ENCODE measurements at places on chromosomes 5 and 9.

GRCh38 chr5:83711982-83712601 lies 8.6 kb downstream of the HAPLN1 start:
- DNase-seq: peak; percentile 32

DNA sequence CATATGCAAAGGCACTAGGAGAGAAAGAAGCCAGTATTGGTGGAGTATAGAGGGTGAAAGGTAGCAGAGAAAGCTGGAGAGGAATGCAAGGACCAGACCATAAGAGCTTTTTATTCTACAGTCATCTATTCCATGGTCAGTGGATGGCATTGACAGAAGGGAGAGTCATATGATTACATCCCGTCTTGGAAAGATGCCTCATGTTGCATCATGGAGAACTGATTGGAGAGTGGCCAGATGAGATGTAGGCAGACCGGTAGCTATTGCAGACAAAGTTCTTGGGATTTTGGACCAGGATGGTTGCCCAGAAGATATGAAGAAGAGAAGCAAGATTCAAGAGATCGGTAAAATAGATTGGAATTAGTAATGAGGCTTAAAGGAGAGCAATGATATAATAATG lies 260.7 kb downstream of the CHSY3 start:
- no peak for DNase-seq

DNA sequence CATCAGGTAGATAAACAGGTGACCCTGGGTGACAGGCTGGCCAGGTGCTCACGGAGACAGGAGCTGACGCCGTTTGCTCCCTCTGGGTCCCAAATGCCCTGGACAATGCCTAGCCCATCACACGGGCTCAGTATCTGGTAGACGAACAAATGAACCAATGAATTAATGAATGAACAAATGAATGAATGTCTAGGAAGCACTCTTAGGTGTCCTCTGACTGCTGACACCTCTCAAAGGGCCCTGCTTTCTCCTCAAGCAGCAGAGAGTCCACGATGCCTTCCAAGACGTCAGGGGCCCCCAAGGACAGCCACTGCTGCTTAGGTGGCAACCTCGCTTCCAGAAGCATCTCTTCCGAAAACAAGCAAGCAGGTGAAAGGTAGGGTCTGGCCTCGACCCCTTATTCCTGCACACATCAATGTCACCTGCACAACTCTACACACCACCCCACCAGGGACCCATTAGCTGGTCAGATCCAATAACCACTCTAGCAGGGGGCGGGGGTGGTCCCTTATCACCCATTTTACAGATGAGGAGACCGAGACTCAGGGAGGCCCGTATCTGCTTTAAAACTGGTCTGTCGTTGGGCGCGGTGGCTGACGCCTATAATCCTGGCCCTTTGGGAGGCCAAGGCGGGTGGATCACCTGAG lies 45.2 kb downstream of the VAV2 start:
- no peak for DNase-seq

- DNase-seq: no peak
Measured at GRCh38 chr9:137374131-137374845, 48.7 kb downstream of the EXD3 start.

- DNase-seq: no peak
Measured at GRCh38 chr9:104313396-104314110, 190.5 kb upstream of the OR13F1 start.

DNA sequence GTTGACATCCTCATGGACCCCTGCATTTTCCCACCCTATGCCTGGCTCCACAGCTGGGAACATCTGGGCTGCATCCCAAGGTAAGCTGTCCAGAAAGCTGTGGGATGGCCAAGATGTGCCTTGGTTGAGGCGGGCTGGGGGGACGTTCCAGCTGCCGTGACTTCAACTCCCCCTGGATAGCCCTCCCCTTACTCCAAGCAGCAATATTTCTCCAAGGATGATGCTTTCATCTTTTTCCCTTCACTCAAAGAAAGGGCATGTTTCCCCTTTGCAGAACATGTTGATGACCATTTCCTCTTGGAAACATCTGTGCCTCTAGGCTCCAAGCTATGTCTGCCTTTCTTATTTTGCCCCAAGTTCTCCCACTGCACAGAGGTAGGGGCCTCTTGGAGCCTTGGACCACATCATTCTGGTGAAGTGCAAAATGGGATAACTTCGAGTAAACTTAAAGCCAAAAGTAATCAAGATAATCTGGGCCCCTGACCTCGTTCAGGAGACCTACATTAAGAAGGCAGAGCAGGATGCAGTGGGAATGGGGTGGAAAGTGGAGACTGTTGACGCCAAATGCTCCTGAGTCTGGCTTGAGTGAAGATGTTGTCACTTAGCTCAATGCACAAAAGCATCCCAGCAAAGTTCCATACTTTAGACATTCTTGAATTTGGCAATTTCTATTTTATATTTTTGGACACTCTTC lies 175.2 kb downstream of the GAS1 start:
- no peak for DNase-seq

DNA sequence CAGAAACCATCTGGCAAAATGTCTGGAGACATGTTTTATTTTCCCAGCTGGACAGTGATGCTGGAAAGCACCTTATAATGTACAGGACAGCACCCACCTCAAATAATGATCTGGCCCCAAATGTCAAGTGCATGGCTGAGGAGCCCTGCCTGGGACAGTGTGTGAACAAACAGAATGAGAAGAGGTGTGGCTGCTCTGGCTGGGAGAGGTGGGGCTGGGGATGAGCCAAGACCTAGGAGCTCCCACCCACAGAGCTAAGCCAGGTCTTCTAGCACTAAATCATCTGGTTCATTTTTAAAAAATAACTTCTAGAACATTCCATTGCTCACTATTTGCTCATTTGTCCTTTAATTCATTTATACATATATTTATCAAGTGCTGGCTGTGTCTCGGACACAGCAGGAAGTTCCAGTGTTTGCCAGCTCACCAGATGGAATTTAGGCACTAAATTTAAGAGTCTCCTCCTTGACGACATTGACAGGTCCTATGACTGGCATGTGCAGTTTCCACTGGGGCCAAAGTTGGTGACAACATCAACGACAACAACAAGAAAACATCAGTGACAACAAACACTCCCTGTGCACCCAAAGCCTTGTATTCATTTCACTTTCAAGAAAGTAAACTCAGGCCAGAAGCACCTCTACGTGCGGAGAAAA lies 59.1 kb downstream of the GTF3C4 start:
- no peak for DNase-seq

- no peak for DNase-seq
Measured at GRCh38 chr9:115673599-115673998, 480.0 kb upstream of the PAPPA start.

DNA sequence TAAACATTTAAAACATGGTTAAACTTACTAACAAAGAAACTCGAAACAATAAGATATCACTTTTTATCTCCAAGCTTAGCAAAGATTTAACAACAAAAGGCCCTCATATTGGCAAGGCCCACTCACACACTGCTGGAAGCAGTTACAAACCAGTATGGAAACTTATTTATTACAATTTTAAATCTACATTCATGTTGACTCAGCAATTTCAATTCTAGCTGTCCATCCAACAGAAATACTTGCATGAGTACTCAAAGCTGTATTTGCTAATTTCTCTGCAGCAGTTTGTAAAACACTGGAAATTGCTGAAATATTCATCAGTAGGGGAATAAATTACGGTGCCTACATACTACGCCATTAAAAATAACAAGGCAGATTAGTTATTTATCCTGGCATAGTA lies 2.8 kb upstream of the DNAJA1 start:
- DNase-seq: no peak

GRCh38 chr5:139725073-139725830 lies 70.4 kb upstream of the PSD2 start:
- DNase-seq: peak; percentile 69

DNA sequence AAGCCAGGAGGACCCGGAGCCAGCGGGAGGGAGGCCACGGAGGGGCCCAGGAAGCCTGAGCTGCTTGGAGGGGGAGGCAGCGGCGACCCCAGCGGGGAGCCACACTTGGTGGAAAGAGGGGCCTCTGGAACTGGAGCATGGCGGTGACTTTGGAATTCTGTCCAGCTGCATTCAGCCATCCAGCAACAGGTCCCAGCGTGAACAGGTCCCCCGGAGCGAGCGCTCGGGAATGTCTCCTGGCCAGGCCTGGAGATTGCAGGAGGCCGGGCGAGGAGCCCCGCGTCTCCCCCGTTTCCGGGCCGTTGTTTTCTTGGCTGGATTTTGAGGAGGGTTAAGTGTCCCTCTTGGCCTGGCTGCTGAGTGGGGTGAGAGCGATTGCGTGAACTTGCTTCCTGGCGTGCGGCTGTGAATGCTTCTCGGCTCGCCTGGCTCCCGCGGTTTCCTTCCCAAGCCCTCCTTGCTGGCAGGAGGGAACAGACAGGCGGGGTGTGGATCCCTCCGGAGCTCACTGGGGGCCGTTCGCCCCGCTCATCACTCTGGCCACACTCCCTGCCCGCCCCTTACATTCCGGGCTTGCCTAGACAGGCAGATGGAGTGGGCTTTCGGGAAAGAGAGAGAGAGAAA lies 125.3 kb upstream of the IRX4 start:
- no peak for DNase-seq

- DNase-seq: no peak
Measured at GRCh38 chr5:163506726-163507125, 1.3 kb downstream of the MAT2B start.

- DNase-seq: no peak
Measured at GRCh38 chr5:168712280-168712924, 133.2 kb upstream of the PANK3 start.

DNA sequence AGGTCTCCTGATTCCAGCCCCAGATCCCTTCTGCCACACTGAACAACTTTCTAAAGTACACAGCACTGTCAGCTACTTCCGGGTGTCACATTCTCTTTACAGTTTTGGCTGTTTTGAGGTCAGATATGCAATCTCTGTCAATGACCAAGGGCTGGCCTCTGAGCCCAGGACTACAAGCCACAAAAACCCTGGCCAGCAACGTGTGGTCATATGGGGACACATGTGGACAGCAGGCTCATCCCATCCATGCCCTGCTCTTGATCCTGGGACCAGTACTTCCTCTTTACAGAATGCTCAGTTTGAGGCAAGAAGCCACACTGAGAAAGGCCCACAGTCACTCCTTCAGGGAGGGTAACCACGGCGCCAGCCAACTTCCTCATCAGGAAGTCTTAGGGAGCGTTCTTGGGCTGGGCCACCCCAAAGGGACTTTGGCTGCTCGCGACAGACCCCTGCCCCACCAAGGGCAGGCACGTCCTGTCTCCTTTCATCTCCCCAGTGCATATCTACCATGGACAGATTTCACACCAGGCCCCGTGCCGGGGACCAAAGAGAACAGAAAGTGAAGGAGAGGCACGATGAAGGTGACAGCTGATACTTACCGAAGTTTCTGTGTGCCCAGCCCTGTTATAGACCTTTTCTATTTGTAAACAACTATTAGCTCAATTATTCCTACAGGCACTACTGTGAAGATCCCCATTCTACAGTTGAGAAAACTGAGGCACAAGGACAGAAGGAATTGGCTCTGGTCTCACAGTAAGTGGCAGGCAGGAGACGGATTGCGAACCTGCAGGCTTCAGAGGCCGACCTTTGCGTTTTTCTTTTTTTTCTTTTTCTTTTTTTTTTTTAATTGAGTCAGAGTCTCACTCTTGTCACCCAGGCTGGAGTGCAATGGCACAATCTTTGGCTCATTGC lies 37.3 kb downstream of the STK10 start:
- DNase-seq: no peak

DNA sequence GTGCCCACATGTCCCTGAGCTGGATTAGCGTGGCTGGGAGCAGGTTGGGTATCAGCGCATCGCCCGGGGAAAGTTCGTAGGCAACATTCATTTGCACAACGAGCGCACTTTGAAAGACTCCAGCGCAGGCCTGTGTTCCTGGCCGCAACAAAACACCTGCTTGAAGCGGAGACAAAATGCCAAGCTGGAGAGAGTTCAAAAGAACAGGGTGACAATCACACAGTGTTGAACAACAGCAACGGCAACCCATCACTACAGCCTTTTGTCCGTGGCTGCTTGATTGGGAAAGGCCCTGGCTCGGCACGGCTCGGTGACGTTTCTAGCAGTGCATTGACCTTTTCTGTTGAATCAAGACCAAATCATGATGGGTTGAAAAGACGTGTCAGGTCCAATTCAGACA lies 336.3 kb downstream of the IRX1 start:
- no peak for DNase-seq

GRCh38 chr9:78004478-78005229 lies 27.0 kb downstream of the GNAQ start:
- DNase-seq: no peak

DNA sequence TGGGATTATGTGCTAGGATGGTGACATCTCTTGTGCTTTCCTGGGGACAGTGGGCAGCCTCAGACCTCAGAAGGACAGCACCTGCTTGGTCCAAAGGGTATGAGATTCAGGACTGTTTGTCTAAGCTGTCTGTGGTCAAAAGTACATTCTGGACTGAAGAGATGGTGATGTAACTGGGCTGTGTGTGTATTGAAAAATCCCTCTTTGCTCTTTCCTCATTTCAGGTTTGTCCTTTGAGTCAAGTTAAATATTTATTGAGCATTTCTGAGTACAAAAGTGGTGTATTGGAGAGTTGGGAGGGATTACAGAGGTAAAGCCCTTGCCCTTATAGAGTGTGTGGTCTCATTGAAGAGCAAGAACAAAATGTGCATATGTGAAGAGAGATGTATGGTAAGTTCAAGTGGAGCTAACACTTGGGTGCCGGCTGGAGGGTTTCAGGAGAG lies 46.7 kb downstream of the RCL1 start:
- no peak for DNase-seq

GRCh38 chr5:77426670-77427069 lies 65.4 kb downstream of the WDR41 start:
- DNase-seq: no peak

DNA sequence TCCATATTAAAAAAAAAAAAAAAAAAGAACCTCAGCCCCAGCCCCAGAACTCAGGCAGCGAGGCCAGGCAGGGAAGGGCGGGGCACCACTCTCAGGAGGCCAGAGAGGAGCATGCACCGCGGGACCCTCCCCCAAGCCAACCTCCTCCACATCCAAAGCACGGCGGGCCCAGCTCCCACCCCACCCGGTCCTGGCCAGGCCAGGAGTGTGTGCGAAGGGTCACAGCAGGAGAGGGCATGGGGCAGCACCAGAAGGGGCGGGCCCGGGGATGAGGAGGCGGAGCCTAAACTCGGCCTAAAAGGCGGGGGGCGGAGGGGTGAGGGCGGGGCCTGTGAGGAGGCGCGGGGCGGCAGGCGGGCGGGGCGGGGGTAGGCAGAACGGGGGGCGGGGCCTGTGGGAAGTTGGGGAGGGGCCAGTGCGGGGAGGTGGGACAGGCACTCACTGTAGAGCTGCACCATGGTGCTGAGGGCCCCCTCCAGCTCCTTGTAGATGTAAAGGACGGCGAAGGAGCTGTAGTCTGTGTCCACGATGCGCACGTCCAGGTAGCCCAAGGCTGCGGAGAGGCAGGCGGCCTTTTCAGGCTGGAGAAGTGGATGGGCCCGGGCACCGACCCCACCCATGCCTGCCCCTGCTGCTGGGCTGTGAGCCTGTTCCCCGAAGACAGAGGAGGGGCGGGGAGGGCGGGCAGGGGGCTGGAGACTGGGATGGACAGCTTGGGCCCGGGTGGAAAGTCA lies 1.2 kb downstream of the LCN15 start:
- no peak for DNase-seq

GRCh38 chr9:97382099-97382718 lies 29.7 kb upstream of the TDRD7 start:
- DNase-seq: no peak

Data from dorsolateral prefrontal cortex (tissue), 122 donors.